Spinal cord (tissue), 10 donors: ENCODE measurements at places on chromosomes 3 and 15.

- DNase-seq, result no peak
These were observed 763.3 kb upstream of the CFAP20DC start for GRCh38 chr3:59813148-59813538.

DNA sequence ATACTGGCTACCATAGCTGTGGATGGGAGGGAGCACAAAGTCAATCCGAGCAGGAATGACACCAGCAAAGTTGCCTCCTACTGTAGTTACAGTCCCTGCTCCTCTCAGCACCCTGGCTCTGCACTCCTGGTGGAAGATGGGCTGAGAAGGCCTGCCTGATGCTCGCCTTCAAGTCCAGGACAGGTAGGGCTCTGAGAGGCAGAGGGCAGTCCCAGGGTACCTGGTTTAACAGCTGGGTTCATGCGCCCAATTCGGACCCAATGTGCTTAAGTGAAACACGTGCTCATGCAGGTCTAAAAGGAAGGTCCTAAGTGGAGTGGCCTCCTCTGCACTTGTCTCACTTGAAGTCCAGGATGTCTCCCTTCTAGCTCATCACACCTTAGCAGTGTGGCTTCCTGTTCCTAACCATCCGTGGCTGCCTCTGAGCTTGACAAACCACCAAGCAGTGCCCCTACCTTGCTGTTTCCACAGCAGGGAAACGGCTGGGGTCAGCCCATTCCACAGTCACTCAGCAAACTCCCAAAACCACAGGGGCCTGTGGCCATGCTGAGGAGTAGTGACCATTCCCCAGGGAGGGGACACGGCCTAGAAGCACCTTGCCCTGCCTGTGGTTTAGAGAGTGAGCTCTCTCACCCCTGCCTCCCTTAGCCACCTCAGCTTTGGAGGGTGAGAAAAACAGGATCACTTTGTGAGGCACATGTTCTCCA is 3.9 kb upstream of the MUSTN1 start:
- no peak for DNase-seq

DNA sequence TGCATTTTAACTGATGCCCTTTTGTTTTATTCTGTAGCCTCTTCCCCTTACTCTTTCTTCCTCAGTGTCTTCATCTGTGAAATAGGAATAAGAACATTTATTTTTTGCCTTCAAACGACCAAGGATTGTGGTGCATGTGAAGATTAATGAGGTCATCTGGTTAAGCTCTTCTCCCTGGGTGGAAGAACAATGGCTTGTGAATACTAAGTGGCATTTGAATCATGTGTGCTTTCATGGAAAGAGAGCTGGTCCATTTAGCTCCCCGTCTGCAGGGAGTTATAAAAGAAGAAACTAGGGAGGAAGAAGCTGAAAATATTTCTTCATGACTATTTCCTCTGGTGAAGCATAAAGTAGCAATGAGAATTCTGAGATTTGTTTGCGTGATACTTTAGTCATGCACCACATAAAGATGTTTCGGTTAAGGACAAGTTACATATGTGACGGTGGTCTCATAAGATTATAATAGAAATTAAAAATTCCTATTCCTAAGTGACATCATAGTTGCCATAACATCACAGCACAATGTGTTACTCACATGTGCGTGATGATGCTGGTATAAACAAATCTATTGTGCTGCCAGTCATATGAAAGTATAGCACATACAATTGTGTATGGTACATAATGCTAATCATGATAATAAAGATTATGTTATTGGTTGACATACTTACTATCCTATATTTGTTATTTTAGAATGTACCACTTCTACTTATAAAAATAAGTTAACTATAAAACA is 374.3 kb downstream of the RBMS3 start:
- no peak for DNase-seq

DNA sequence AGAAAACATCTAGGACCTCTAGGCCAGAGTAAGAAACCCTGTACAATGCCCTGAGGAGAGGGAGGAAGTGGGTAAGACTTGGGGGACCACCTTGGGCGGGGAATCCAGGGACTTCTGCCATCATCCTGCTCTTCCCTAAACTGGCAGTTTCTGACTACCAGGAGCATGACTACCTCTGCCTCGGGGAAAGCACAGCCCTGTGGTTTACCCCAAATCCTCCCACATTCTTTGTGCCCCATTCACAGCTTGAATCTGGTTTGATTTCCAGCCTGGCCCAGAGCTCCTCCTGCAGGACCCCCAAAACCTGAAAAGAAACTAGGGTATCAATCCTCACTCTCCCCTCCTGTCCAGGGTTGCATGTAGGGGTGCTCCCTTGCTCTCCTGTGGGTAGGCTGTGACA is 4.7 kb downstream of the C3orf18 start:
- no peak for DNase-seq

DNA sequence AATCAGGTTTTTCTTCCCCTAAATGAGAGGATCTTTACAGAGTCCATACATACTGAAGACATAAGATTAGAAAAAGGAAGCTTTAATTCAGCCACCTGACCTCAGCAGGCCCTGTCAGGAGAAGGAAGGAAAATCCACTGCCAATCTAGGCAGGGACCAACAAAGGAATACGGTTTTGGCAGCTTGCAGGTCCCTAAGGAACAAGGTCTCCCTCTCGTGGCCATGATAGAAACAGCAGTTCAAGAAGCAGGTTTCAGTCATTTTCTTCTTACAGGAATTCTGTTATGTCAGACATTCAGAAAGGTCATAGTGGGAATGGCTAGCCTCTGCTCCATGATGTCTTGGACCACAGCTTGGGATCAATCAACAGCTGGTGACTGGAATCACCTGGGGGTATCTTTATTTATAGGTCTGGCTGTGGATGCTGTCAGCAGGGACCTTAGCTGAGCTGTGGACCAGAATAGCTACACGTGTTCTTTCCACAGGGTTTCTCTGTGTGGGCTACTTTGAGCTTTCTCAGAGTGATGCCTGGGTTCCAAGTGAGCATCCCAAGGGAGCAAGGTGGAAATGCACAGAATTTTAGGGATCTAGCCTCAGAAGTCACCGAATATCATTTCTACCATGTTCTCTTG is 9.4 kb upstream of the CMSS1 start:
- DNase-seq, result peak; percentile 22

DNA sequence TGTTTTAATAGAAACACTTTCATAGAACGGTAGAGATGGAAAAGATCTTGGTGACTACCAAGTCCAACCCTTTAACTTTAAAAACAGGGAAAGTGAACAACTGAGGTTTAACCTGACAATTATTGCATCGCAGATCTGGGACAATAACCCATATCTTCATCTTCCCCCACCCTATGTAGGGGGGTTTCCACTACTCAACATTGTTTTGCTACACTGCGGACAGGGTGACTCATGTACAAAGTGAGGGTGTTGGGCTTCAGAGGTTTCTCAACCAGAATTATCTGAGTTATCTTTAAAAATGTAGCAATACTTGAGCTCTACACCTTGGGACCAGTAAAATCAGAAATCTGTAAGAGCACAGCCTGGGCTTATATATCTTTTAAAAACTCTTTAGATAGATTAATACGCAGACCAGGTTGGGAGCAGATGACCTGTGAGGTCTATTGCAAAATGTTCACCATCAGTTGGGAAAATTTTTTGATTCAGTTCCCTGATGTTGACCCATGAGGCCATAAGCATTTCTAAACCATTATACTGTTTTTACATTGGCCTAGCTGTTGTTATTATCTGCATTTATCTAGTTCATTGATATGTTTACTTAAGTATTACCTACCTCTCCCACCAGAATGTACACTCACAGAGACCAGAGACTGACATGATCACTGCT is 103.6 kb upstream of the ICE2 start:
- no peak for DNase-seq

GRCh38 chr3:102936511-102937045 is 501.8 kb downstream of the ZPLD1 start:
- no peak for DNase-seq

DNA sequence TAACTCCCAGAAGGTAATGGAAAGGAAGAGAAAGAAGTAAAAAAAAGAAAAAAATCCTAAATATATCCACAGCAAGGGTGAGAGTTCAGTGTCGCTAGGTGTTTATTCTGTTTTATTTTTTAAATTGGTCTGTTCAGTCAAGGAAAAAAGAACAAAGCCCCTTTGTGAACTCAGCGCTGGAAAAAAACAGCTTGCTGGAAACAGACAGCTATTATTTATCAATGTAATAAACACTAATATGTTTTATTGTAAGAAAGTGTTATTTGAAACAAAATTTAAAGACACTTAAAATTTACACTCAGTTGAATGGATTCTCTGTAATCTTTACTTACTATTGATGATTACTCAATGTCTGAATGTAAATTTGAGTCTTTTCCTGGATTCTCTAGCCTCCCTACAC is 32.3 kb upstream of the LEKR1 start:
- no peak for DNase-seq

DNA sequence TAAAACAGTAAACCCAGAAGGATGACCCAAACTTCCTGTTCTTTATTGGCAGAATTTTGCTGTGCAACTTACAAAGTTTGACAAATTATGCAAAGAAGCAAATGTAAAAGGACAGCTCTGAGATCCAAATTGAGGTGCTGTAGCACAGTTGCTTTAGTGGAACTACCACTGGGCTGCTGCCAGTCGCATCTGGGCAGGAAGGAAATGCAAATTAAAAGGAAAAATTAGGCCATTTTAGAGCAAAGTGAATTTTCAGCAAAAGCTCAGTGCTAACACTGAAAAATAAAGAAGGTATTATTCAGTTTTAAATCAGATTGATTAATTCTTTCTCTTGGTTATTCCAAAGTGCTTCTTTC is 104.5 kb downstream of the ZMAT3 start:
- DNase-seq, result no peak

DNA sequence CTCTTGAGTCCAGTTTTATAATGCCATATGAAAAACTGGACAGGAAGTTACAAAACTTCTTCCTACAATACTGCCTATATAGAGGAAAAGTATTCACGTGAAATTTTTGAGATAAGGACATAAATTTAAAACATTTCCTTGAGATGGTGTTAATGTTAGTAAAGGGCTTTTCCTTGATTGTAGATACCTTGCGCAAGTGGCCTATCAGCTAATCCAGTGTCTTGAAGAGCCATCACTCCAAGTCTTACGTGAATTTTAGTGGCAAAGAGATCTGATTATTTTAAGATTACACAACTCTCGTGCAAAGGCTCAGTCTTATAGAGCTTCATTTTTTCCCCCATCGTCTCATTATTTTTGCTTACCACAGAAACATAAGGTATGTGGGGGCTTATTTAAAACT is 18.4 kb downstream of the C3orf38 start:
- DNase-seq, result no peak

DNA sequence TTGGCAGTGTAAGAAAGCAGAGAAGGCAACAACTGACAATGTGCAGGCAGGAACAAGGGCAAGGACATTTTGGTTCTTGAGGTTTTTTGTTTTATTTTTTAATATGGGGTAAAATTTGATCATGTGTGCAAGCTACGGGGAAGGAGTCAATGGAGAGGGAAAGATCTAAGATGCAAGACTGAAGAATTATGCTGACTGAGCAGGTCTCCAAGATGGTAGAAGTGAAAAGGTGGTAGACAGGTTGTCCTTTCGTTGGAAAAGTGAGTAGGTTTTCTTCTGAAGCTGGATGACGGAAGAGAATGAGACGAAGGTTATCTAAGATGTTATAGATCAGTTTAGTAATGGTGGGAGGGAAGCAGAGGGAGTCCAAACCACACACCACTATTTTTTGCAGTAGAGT is 4.2 kb downstream of the CD47 start:
- DNase-seq, result no peak

GRCh38 chr15:79656151-79657000 is 224.2 kb downstream of the MINAR1 start:
- no peak for DNase-seq

- no peak for DNase-seq
These were observed 122.5 kb downstream of the FOXB1 start for GRCh38 chr15:60126661-60127060.

- no peak for DNase-seq
These were observed 27.6 kb upstream of the NPHP3 start for GRCh38 chr3:132749786-132750185.

- DNase-seq, result no peak
These were observed 142.7 kb upstream of the DPPA4 start for GRCh38 chr3:109480014-109480413.

DNA sequence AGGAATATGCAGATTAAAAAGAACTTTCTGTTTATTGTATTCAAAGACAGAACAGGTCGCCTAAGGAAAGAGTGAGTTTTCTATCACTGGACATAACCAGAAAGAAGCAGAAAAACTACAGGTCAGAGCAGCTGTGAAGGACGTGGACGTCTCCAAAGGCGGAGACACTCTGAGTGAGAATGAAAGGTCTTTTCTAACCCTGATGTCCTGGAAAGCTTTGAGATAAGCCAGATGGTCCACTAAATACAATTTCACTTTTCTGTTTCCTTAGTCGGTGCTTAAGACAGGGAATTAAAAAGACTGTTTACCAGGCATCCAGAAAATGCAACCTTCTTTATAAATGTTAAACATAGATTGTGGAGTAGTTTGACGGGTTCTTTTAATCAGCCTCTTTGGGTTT is 360.4 kb downstream of the FGF12 start:
- no peak for DNase-seq

- DNase-seq, result no peak
These were observed 41.1 kb upstream of the UBE2E2 start for GRCh38 chr3:23161896-23162570.

GRCh38 chr3:13497386-13497785 is 17.3 kb downstream of the HDAC11 start:
- no peak for DNase-seq

- DNase-seq, result no peak
These were observed 124.7 kb downstream of the WNT5A start for GRCh38 chr3:55362210-55362960.

DNA sequence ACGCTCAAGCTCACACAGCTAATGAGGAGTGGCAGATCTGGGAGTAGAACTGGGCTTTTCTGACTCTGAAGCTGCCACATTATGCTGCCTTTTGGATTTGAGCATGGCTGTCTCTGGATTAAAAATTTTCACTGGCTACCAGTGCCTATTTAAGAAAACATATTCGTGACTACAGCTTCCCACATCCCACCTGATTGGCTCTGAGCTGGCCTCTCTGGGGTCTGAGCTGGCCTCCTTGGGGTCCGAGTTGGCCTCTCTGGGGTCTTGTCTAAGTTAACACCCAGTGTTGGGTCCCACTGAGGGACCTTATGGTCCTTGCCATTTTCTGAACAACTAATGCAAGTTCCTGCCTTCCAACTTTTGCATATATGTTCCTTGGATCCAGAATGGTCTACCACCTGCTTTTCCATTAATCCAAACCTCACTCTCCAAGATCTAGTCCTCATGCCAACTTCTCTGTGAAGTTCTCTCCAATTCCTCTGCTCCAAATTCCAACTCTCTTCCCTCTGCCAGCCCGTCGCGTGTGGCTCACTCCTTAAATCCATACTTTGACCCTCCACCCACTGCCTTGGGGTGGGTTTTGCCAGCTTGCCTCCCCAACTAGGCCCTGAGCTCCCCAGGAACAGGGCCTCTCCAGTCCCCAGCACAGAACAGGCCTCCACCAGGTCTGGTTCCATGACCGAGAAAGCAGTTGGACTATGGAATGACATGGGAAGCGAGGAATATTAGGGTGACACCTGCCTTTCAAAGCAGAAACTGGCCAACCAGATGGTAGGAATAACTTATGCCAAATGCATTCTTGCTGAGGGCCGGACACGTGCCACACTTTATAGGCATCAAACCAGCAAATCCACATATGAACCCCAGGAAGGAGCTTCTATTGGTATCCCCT is 42.5 kb downstream of the ATP2B2 start:
- DNase-seq, result no peak
